ENCODE measurements at places on chromosomes 13 and 19. TPM values are rescaled to one million over a fixed set of nuclear protein-coding genes. Genes with fewer than 3 reads are reported as not detected.

Gene JOSD2
- 21.2 TPM for polyA plus RNA-seq

GRCh38 chr19:55325172-55325571, at the start of gene TMEM150B:
TSS of gene TMEM150B (minus strand) at chr19:55325341. CDS start at chr19:55321036, 4,305 bp downstream.
- peaks cover 34% of the 10 kb centered on the region for H3K4me1 ChIP-seq
- DNase-seq: no peak
- H3K27me3 ChIP-seq: no peaks in the 10 kb centered on the region
- peak within 1 kb of the TSS; percentile 55 for H3K27ac ChIP-seq
- H3K36me3 ChIP-seq: no peaks in the 10 kb centered on the region

DNA sequence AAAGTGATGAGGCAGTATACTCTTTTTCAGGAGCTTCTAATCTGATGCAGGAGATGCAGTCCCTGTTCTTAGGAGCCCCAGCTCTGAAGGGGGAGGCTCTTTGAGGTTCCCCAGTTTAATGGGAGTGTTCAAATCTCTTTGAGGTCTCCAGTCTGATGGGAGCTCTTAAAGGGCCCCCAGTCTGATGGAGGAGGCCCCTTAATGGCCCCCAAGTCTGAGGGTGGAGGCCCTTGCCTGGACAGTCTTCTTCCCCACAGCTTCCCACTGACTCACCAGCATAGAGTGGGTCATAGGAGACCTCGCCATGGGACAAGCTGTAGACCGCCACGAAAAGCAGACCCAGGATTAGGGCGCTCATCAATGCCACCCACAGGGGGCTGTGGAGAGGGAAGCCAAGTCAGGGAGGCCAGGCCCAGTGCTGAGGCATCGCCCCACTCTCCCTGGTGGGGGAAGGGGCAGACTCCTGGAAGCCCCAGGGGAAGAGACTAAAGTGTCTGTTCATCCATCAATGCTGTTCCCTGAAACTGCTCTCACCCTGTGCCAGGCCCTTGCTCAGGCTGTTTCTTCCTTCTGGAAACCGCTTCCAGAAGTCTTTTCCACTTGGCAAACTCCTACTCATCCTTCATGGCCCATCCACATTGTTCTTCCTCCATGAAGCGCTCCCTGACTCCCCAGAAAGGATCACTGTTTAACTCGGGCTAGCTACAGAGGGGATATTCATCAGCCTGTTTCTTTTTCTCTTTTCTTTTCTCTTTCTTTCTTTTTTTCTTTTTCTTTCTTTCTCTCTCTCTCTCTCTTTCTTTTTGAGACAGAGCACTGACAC, 2.1 kb downstream of the TM6SF2 start:
- no peak for DNase-seq
- H3K27me3 ChIP-seq: no peaks in the 10 kb centered on the region
- peaks cover 12% of the 10 kb centered on the region for H3K4me1 ChIP-seq
- H3K27ac ChIP-seq: peak overlapping the region; percentile 22

- DNase-seq: peak; percentile 24
- no peaks in the 10 kb centered on the region for H3K27me3 ChIP-seq
- H3K4me1 ChIP-seq: no peaks in the 10 kb centered on the region
- no peak overlapping the region for H3K27ac ChIP-seq
- H3K36me3 ChIP-seq: peaks cover 39% of the 10 kb centered on the region
Measured at GRCh38 chr13:19766591-19766990, 16.2 kb downstream of the PSPC1 start.

DNA sequence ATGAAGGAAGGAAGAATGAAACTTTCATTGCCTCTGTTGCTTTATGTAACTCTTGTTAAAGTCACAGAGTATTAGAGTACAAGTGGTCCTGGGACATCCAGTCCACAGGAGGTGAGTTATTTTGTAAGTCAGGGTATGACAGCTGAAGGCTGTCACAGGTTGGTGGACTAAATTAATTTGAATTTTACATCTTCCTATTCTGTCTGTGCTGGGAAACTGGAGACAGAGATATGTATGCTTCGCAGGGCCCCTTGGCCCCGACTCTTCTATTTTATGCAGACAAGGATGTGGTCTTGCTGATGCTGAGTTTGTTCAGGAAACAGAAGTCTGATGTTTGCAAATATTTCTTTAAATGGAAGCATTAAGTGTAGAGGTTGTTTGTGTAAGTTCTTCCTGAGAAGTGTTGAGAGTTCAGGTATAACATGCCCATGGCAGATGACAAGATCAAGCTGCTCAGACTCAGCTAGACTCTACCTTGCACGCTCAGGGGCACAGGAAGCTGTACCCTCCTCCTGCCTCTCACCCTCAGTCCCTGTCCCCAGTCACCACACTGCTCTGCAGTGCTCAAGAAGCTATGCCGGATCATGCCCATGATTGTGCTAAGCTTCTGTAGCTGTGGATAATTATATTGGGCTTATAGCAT, 23.4 kb downstream of the RASL11A start:
- H3K27ac ChIP-seq: peak overlapping the region; percentile 46
- H3K27me3 ChIP-seq: no peaks in the 10 kb centered on the region
- no peak overlapping the region for H3K4me3 ChIP-seq
- no peaks in the 10 kb centered on the region for H3K4me1 ChIP-seq

- H3K4me1 ChIP-seq: no peaks in the 10 kb centered on the region
- no peaks in the 10 kb centered on the region for H3K36me3 ChIP-seq
- H3K4me3 ChIP-seq: no peak overlapping the region
- H3K27me3 ChIP-seq: no peaks in the 10 kb centered on the region
Measured at GRCh38 chr19:3346677-3347353, 19.6 kb upstream of the NFIC start.

Gene CFAP97D2
- polyA plus RNA-seq: not detected

DNA sequence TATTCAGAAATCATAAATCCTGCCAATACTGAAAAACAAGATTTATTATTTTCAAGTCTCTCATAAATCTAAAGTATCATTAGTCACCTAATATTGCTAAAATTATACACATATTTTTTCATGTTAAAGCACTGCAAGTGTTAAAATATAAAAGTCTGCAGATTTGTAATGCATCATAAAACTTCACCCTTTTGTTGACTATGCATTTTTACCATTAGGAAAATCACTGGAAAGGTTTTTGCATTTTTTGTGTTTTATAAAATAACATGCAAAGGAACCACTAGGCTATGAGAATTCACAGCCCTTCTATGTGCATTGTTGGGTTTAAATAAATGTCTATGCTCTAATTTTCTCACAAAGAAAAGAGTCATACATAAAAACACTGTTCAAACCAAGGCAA, 407.3 kb downstream of the DACH1 start:
- H3K36me3 ChIP-seq: no peaks in the 10 kb centered on the region
- no peaks in the 10 kb centered on the region for H3K27me3 ChIP-seq
- no peaks in the 10 kb centered on the region for H3K4me1 ChIP-seq
- no peak for DNase-seq
- H3K27ac ChIP-seq: no peak overlapping the region
- no peak overlapping the region for H3K4me3 ChIP-seq

GRCh38 chr13:109669234-109669612, 117.2 kb downstream of the IRS2 start:
- H3K36me3 ChIP-seq: no peaks in the 10 kb centered on the region
- H3K27me3 ChIP-seq: no peaks in the 10 kb centered on the region
- no peaks in the 10 kb centered on the region for H3K4me1 ChIP-seq

DNA sequence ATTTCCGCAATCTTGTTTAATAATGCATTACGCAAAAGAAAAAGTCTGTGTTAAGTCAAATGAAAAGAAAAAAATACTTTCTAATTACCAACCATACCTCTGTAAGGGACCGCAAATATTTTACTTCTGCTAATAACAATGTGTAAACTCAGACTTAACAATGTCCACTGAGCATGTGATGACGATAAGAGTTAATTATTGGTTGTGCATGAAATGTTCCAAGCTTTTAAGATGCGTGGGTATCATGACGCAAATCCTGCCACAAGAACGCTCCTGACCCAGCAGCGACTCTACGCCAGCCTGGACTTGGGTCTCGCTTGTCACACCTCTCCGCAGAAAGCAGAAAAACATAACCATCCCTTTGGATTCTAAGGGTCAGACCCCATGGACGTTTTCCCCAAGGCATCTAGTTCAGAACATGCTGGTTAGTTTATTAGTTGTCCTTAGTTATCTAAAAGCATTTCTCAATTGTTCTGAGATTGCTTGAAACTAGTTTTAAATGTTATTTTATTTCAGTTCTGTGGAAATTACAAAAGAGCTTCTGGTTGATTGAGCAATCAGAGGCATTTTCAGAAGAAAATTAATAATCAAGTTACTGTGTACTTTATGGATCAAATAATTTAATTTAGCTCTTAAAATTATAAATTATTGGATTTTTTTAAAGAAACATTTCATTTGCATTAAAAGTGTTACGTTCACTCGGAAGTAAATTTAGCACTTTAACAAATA, 779.9 kb upstream of the ARGLU1 start:
- no peak for DNase-seq
- no peaks in the 10 kb centered on the region for H3K4me1 ChIP-seq
- no peaks in the 10 kb centered on the region for H3K36me3 ChIP-seq
- H3K27ac ChIP-seq: no peak overlapping the region

- peak; percentile 94 for DNase-seq
- no peaks in the 10 kb centered on the region for H3K27me3 ChIP-seq
- H3K36me3 ChIP-seq: no peaks in the 10 kb centered on the region
Measured at GRCh38 chr13:44436589-44437337, 63.1 kb downstream of the SERP2 start.

Gene YJEFN3
- polyA plus RNA-seq: 23.8 TPM

Gene LHB
- 40.5 TPM for polyA plus RNA-seq
